ENCODE measurements at places on chromosomes 7 and 10.

- no peak for DNase-seq
Measured at GRCh38 chr7:19508821-19509220, 200.0 kb downstream of the POLR1F start.

- no peak for DNase-seq
Measured at GRCh38 chr10:70145166-70145665, 1.3 kb downstream of the TYSND1 start.

DNA sequence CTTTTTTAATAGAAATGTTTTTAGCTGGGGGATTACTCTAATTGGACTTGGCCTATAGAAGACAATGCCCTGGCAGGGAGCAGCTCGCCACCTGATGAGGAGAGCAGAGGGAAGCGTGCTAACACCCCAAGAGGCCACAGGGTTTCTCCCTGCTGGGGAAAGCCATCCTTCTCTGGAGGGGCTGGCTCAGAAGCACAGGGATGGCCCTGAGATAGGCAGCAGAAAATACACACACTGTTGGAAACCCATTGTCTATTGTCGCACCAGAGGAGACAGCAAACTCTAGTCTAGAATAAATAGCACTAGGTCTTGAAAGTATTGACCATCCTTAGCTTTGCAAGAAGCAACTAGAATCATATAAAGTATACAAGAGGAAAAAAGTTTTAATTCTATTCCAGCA, 5.4 kb downstream of the COBL start:
- no peak for DNase-seq

DNA sequence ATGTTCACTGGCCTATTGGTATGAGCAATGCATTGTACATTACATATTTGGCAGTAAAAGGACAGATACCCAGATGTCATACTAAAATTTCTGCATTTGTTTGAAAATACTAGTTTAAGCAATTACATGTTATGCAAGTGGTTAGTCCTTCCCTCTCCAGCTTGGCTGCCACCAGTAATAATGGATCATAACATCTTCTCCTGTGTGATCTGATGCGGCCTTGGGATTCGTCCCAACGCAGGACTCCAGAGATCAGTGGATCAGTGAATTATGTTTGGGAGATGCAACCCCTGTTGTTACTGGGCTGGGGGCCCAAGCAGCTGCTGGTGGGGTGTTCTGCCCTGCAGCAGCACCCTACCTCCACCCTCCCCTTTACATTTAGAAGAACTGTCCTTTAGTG, 11.2 kb upstream of the PDK4 start:
- DNase-seq, result no peak

GRCh38 chr10:14757394-14757793, 17.3 kb downstream of the FAM107B start:
- DNase-seq, result no peak

DNA sequence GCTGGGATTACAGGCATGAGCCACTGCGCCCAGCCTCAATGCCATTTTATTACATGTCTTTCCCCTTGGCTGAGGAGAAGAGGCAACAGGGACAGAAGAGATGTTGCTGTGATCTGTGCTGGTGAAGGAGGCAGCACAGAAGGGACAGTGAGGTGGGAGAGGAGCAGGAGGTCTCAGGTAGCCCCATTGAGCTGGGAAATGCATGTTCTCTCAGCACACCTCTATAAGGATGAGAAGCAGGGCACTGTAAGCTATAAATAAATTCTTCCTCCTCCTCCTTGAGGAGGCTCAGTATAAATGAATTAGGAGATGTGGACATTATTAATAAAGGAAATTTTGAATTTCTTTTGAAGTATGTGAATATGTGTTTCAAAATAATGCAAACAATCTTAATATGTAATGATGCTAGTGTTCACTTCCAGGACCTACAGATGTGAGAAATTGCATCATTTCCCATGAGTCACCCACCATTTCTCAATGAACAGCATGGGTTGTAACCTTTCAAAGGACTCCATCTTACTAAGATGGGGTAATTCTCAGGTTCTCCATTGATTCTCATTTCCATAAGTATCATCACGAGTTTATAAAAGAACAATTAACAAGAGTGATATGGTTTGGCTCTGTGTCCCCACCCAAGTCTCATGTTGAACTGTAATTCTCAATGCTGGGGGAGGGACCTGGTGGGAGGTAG, 88.9 kb upstream of the ODAD2 start:
- peak; percentile 31 for DNase-seq

DNA sequence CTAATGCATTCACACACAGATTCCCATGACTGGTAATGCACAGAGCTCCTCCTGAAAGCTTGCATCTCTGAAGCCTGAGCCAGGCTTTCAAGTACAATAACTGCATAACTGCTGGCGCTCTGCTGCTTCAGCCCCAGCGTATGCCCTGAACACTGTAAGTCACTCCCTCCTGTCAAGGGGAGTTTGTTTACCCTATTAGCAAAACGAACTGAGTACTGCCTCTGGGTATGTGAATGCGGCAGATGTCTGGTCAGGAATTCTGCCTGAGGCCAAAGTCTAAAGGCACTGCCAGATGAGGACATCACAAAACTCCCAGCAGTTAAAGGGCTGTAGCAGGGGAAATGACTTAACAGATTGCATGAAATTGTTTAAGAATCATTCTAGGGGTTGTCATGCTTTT, 97.7 kb downstream of the NRCAM start:
- peak; percentile 85 for DNase-seq

GRCh38 chr7:5703572-5704533, 77.6 kb downstream of the RNF216 start:
- no peak for DNase-seq

DNA sequence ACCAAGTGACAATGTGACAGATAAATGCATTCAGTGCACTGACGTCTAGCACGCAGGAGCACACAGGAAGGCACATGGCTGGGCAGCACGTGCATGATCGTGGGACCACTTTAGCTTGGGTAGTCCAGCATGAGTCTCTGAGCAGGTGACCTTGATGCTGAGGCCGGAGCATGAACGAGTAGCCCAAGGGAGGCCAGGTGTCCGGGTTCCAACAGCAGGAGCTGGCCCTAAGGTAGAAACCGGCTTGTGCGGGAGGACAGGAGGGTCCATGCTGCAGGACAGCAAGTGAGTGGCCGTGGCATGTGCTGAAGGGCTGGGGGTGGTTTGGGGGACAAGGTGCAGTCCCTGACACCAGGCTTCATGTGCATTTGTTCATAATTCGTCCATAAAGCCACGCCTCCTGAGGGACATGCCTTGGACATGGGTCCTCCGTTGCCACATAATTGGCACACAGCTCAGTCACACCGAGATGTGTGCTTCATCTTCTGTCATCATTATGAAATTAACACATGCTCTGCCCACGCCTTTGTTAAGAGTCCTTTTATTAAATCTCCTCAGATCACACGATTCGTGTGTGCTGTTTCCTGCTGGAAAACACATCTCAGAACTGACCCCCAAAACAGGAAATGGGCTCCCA, 3.1 kb upstream of the STK32C start:
- DNase-seq, result no peak

DNA sequence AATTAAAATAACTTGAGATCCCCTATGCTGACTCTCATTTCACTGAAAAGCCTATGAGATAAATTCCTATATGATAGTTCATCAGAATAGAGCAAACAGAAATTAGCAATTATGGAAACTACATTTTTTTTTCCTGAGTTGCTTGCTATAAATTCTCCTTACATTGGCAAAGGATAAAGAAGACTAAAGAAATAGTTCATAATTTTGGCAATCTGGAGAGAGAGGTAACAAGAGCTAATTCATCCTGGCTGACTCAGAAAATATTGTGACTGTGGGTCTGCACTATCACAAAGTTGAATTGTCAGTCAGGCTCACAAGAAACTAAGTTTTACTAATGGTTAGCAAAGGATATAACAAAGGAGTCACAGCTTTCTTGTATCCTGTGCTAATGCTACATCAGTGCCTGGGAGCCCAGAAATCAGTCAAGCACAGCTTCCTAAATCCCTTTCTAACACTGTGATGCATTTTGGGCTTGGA, 483.0 kb downstream of the MAGI2 start:
- DNase-seq, result no peak

- DNase-seq, result no peak
Measured at GRCh38 chr10:83673316-83673715, 466.0 kb upstream of the GHITM start.
